ENCODE measurements at places on chromosomes 13 and 19. TPM values are rescaled to one million over a fixed set of nuclear protein-coding genes. Genes with fewer than 3 reads are reported as not detected.

DNA sequence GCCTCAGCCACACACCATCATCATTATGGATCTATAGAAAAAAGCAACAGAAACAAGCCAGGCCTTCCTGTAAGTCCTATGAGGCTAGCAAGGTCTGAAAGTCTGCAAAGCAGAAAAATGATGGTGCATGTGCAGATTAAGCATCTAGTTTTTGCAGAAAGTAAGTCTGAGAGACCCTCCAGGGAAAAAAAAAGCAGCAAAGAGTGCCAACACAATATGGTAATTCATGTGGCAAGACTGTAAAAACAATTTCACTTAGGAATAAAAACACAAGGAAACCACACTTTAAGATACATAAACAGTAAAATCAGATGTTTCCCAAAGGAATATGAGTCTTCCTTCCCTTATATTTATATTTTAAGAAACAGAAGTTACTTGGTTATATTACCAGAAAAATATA lies 112.3 kb upstream of the FBXL3 start:
- peaks cover 36% of the 10 kb centered on the region for H3K36me3 ChIP-seq
- no peaks in the 10 kb centered on the region for H3K27me3 ChIP-seq
- DNase-seq: no peak
- H3K4me1 ChIP-seq: no peaks in the 10 kb centered on the region
- H3K4me3 ChIP-seq: no peak overlapping the region

GRCh38 chr13:74869846-74870245 lies 612.1 kb downstream of the TBC1D4 start:
- H3K36me3 ChIP-seq: no peaks in the 10 kb centered on the region
- H3K27me3 ChIP-seq: no peaks in the 10 kb centered on the region
- H3K27ac ChIP-seq: no peak overlapping the region
- no peak overlapping the region for H3K4me3 ChIP-seq
- DNase-seq: no peak
- H3K4me1 ChIP-seq: no peaks in the 10 kb centered on the region

- no peaks in the 10 kb centered on the region for H3K36me3 ChIP-seq
- peak; percentile 96 for DNase-seq
- H3K4me3 ChIP-seq: peak overlapping the region; percentile 55
- H3K27me3 ChIP-seq: no peaks in the 10 kb centered on the region
- H3K4me1 ChIP-seq: peaks cover 3% of the 10 kb centered on the region
- no peak overlapping the region for H3K27ac ChIP-seq
Observed at GRCh38 chr19:21568816-21569493, 63.6 kb downstream of the ZNF429 start.

DNA sequence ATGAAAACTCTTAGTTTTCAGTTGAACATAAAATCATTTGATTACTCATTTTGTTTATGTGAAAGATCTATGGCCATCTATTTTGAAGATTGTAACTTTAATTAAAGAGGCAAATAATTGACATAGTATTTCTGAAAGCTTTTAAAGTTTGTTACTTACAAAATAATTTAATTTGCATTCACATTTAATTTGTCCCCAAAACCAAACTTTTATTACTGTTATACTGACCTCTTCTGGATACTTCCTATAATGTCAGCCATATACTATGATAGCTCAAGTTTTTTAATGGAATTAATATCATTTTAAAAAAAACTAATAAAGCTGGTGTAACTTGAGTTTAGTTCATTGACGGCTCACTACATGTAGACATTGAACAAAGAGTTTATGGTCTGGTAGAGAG lies 4.9 kb upstream of the SGCG start:
- no peak overlapping the region for H3K4me3 ChIP-seq
- no peaks in the 10 kb centered on the region for H3K4me1 ChIP-seq
- DNase-seq: no peak
- H3K27ac ChIP-seq: no peak overlapping the region

- H3K4me3 ChIP-seq: peak overlapping the region; percentile 90
- peaks cover 9% of the 10 kb centered on the region for H3K27me3 ChIP-seq
- peaks cover 11% of the 10 kb centered on the region for H3K4me1 ChIP-seq
Observed at GRCh38 chr13:71864094-71864985, 2.7 kb downstream of the DACH1 start.

Gene C19orf44
- total RNA-seq: 3.2 TPM

DNA sequence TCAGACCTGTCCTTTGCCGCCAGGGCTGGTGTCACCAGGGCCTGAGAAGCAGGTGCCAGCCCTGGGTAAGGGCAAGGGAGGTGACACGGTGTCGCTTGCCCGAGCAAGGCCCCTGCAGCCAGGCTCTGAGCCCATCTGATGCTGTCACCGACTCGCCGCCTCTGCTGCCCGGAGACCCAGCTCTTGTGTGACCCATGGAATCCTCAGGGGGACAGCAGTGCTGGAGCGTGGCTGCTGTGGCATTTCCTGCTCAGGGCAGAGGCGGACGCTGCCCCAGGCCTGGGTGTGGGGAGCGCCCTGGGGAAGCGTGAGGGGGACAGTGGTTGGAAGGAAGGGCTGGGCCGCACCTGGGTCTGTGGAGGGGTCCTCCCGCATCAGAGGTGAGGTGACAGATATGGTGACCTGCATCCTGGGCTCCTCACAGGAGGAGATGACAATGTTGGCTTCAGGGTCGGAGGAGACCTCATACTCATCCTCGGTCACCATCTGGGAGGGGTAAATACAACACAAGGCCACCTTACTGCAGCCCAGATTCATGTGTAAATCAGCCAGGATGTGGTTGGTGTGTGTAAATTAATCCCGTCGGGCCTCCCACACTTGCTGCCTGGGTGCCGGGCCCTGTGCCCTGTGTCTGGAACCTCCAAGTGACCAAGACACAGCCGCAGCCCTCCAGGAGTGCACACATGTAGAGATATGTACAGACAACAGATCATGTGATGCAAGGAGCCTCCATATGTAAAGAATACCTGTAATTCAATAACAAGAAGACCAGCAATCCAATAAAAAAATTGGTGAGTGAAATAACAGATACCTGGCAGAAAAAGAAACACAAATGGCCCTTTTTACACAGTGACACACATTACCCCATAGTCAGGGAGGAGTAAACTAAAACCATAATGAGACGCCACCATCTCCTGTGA lies 27.6 kb upstream of the MATK start:
- H3K4me1 ChIP-seq: no peaks in the 10 kb centered on the region
- no peak for DNase-seq
- H3K27ac ChIP-seq: no peak overlapping the region
- peaks cover 5% of the 10 kb centered on the region for H3K27me3 ChIP-seq
- H3K4me3 ChIP-seq: no peak overlapping the region

Gene TUBA3C
- total RNA-seq: not detected

DNA sequence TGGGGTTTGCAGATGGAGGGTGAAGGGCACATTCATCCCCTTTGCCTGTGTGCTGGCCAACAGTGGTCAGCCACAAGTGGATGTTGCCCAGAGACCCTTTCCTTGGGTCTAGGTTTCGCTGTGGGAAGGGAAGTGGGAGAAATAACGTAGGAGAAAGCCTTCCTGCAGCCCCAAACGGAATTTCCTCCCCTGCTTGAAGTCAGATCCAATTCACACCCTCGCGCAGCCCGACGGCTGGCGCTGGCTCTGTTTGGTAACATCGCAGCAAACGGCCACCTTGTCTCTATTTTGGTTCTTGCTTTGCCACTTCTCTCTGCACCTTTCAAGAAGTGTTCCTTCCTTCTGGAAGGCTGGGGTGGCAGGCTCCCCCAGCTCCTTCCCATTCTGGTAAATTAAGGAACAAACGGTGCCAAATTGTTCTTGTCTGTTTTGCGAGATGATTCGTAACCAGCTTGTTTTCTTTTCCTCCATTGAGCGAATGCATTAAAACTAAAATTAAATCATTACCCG lies 45.4 kb downstream of the CHST8 start:
- no peak overlapping the region for H3K4me3 ChIP-seq
- H3K27ac ChIP-seq: no peak overlapping the region
- H3K36me3 ChIP-seq: no peaks in the 10 kb centered on the region
- no peak for DNase-seq
- no peaks in the 10 kb centered on the region for H3K4me1 ChIP-seq

GRCh38 chr19:57071444-57071843 lies 48.3 kb upstream of the USP29 start:
- no peaks in the 10 kb centered on the region for H3K4me1 ChIP-seq
- no peak for DNase-seq
- H3K4me3 ChIP-seq: no peak overlapping the region
- H3K36me3 ChIP-seq: no peaks in the 10 kb centered on the region

- no peak for DNase-seq
- no peaks in the 10 kb centered on the region for H3K27me3 ChIP-seq
- H3K36me3 ChIP-seq: no peaks in the 10 kb centered on the region
Observed at GRCh38 chr19:54077334-54077733, 3.8 kb downstream of the TARM1 start.

Gene SLC39A3
- 25.1 TPM for total RNA-seq

DNA sequence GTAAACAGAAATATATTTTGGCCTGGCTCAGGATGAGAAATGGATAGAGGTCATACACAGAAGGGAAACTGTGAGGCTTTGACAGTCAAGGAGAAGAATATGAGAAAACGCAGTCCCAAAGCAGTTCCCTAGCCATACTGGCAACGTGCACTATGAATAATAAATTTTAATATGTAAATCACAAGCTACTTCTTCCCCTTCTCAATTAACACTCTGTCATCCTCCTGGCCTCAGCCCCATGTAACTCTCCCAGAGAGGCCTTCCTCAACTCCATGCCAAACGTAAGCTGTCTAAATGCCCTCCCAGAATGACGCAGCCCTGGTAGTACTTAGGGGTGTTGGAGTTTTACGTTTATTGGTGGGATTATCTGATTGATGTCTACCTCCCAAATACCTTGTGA lies 732.6 kb downstream of the LIG4 start:
- no peaks in the 10 kb centered on the region for H3K27me3 ChIP-seq
- H3K4me1 ChIP-seq: no peaks in the 10 kb centered on the region
- DNase-seq: no peak
- H3K36me3 ChIP-seq: no peaks in the 10 kb centered on the region
- no peak overlapping the region for H3K27ac ChIP-seq
- H3K4me3 ChIP-seq: no peak overlapping the region

- H3K27me3 ChIP-seq: no peaks in the 10 kb centered on the region
- H3K27ac ChIP-seq: no peak overlapping the region
- H3K4me1 ChIP-seq: no peaks in the 10 kb centered on the region
- no peak for DNase-seq
Observed at GRCh38 chr19:15104003-15104402, 3.2 kb upstream of the SYDE1 start.

Gene PRSS57
- not detected for total RNA-seq

Gene KANK2
- 130 TPM for total RNA-seq

Gene CEACAM7
- total RNA-seq: not detected

DNA sequence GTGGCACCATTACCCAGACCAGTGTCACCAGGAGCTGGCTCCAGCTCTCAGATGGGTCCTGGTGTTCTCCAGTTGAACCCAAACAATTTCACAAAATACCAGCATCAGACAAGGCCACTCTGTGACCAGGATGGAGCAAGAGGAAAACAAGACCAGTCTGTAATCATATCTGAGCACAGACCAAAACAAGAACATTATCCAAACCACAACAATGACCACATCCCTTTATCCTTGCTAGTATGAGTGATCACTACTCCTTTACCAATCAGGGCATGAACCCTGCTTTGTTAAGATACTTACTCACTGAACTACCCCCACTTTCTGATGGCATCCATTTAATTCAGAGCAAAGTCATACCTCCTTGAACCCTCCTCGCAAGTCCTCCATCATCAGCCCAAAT lies 145.9 kb downstream of the NUFIP1 start:
- H3K27ac ChIP-seq: no peak overlapping the region
- no peaks in the 10 kb centered on the region for H3K27me3 ChIP-seq
- H3K36me3 ChIP-seq: no peaks in the 10 kb centered on the region
- DNase-seq: no peak
- H3K4me3 ChIP-seq: no peak overlapping the region

- H3K4me1 ChIP-seq: no peaks in the 10 kb centered on the region
- no peak overlapping the region for H3K27ac ChIP-seq
- no peaks in the 10 kb centered on the region for H3K36me3 ChIP-seq
- DNase-seq: no peak
- H3K4me3 ChIP-seq: no peak overlapping the region
Observed at GRCh38 chr13:93220073-93220472, 6.5 kb upstream of the GPC6 start.

Gene MYO9B
- total RNA-seq: 61.2 TPM

DNA sequence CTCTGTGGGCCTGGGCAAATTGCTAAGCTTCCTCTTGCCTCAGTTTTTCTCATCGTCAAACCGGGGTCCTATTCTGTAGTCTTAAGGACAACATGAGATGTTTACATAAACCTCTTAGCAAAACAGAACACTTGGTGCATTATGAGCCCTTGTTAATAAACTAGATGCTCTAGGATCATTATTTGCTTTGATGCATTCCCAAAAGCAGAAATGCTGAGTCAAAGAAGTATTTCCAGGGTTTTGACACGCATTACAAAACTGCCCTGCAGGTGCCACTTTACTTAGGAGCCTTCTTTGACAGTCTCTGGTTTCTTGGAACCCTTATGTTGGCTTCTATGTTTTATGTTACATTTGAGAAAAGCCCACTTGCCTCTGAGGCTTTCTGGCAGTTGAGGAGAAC lies 12.1 kb downstream of the AKAP11 start:
- no peak overlapping the region for H3K4me3 ChIP-seq
- no peak overlapping the region for H3K27ac ChIP-seq
- H3K36me3 ChIP-seq: peaks cover 14% of the 10 kb centered on the region
- no peak for DNase-seq
- H3K27me3 ChIP-seq: no peaks in the 10 kb centered on the region

GRCh38 chr19:19211499-19212420 lies at the start of gene NCAN:
NCAN (plus strand) TSS chr19:19211958; CDS start chr19:19216954, 4,996 bp downstream.
- H3K27ac ChIP-seq: no peak within 1 kb of the TSS
- no peak for DNase-seq
- no peaks in the 10 kb centered on the region for H3K4me1 ChIP-seq
- peaks cover 33% of the 10 kb centered on the region for H3K27me3 ChIP-seq
- no peaks in the 10 kb centered on the region for H3K36me3 ChIP-seq

GRCh38 chr13:46288570-46289259 lies 77.0 kb downstream of the LRRC63 start:
- no peaks in the 10 kb centered on the region for H3K4me1 ChIP-seq
- no peaks in the 10 kb centered on the region for H3K27me3 ChIP-seq
- DNase-seq: no peak
- H3K27ac ChIP-seq: no peak overlapping the region

Gene LINGO3
- not detected for total RNA-seq

Gene ERICH4
- not detected for total RNA-seq

DNA sequence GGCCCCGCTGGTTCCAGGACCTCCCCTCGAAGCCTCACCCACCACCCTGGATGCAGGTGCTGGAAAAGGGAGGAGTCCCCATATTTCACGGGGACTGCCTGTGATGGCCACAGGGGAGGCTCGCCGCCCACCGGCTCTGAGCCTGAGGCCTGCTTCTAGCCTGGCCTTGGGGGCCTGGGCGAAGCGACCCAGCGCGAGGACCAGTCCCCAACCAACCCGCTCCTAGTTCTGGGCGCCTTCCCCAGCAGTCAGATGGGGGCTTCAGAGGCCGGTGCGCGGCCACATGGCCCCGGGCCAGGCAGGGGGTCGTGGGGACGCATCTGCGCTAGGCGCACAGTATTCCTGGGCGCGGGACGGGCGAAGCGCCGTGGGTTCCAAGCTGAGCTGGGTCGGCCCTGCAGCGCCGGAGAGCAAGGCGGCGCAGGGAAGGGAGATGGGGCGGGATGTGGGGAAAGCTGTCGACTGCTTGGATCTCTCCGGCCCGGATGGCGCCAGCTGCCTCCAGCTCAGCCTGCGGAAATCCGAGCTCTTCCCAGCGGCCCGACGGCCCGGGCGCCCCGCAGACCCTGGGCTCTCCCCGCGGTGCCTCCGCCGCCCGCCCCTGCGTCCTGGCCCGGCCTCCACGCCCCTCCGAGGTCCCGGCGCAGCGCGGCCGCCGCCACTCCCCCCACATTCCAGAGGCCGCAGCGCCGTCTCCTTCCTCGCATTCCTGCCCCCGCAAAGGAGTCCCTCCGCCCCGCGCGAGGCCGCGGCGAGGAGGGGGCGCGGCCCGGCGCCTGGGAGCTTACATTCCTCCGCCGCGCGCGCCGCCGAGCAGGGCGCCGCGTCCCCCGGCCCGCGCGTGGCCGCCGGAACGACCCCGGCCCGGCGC lies at the start of gene WTIP:
Gene WTIP (plus strand): TSS at position 788 of the 871 bp plus-strand sequence. CDS start 217 bp downstream, outside the sequence.
- peak within 1 kb of the TSS; percentile 10 for H3K27ac ChIP-seq
- H3K4me3 ChIP-seq: no peak within 1 kb of the TSS
